ENCODE measurements at places on chromosomes 11 and 22.
A peak's percentile ranks its signal among the peaks of the same experiment; 100 is the strongest.

GRCh38 chr11:75155570-75156422 is 4.9 kb downstream of the SLCO2B1 start:
- DNase-seq = no peak

GRCh38 chr22:18000441-18001039 is 23.8 kb downstream of the MICAL3 start:
- DNase-seq = no peak

DNA sequence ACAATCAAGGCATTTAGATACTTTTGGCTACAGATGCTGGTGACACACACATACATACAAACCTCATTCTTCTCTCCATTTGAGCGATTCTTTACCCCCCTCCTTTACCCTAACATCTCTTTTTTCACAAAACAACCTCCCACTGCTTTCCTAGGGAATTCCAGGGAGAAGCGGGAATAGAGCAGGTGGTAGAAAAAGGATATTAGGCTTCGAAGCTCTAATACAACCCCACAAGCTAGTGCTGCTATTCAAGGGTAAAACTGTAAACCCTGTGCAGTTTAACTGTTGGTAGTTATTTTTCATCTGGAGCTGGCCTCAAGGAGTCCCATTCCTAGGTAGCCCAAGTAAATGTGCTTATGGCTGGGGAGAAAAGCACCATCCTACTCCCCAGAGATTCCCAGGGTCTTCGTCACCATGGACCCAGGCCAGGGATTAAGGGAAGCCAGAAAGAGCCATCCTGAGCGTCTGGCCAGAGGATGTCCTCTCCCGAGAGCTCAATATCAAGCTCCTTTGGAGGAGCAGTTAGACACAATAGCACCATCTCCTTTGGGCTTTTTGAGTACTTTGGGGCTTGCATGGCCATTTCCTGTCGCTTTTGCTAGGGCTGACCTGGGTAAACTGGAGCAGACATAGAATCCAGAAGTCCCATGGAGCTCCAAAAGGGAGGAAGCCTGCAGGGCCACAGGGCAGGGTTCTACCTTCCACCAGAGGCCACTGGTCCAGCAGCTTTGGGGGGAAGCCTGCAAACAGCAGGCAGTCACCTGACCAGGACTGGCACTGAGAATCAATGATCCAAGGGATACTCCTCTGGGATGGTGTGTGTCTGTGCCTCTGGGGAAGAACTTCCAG is 3.1 kb downstream of the MAML2 start:
- DNase-seq = peak; percentile 26

DNA sequence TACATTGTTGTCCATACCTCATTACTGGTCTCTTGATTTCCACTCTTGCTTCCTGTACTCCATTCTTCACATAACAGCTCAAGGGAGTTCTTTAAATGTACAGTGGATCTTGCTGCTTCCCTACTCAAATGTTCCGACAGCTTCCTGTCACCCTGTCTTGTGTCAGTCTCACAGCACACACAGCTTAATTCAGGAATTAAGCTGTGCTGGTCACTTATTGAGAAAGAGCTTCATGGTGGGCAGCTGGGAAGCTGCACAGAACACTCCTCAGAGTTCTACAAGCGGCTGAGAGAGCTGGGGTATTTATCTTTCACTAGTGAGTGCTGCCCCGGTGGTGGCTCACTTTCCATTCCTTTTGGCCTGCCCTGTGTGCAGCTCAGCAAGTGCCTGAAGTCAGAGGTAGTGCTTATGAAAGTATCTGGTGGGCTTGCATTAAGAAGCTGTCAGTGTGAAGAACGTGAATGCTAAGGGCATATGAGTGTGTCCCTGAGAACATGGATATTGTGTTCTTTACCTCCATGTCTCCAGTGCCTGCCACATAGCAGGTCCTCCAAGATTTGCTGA is 48.7 kb downstream of the KCNQ1OT1 start:
- no peak for DNase-seq

- DNase-seq = no peak
Observed at GRCh38 chr11:9069256-9069655, 22.1 kb downstream of the SCUBE2 start.

GRCh38 chr22:40224702-40225101 is 47.0 kb downstream of the TNRC6B start:
- DNase-seq = no peak

DNA sequence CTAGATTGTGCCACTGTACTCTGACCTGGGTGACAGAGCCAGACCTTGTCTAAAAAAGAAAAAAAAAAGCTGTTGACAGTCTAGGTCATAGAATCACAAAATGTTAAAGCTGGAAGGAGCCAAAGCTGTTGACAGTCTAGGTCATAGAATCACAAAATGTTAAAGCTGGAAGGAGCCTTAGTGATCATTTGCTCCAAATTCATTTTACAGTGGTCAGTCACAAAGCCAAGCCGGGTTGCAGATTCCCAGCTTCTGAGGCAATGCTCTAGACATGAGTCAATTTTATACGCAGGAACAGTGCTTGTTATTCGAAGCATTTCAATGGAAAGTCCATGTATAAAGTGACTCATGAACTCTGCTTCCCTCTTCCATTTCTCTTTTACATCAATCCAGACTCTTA is 47.4 kb downstream of the SYT13 start:
- DNase-seq = no peak

DNA sequence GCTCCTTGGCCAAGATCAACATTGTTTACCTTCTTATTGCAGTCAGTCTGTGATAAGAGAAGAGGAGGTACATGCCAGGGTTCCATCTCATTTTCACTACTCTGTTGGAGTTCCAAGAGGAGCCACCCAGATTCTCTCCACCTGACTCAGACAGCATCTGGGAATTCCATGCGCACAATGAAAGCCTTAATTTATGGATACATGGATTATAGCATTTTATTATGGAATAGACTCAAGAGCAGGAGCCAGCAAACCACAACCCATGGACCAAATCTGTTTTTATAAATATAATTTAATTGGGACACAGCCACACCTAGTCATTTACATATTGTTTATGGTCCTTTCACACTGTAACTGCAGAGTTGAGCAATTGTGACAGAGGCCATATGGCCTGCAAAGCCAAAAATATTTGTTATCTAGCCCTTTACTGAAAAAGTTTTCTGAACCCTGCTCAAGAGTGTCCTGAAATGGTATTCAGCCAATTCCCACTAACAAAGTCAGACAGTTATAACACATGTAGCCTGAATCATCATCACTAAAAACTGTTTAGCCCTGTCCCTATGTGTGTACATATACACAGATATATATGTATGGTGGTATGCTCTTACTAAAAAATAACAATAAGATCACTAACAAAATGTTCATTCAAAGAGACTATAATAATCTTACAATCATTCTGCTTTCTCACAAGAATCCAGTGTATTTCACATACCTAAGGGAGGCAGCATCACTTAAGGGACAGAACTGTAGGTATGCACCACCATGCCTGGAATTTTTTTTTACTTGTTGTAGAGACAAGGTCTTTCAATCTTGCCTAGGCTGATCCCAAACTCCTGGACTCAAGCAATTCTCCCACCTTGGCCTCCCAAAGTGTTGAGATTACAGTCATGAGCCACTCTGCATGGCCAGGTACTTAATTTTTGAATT is 104.5 kb upstream of the TEAD1 start:
- DNase-seq = no peak

- DNase-seq = peak; percentile 86
Observed at GRCh38 chr22:31084811-31085492, 3.8 kb downstream of the SMTN start.

- no peak for DNase-seq
Observed at GRCh38 chr11:74072721-74073120, 63.8 kb upstream of the UCP3 start.

GRCh38 chr22:37063431-37064420 is 12.2 kb downstream of the KCTD17 start:
- no peak for DNase-seq

DNA sequence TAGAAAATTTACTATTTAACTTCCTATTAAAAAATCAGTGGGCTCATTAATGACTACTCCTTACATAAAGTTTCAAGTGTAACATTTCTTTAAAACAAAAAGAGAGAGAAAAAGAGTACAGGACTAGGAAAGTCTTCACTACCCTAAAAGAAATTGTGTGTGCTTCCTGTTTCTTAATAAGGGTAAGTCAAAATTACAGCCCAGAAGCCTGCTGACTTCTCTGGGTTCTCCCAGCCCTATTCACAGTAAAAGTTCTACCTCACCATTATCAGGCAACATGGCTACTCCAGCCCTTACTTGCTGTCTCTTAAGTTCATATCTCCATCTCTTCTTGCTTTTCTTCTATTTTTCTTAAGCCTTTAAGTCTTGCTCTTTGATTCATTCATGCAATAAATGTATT is 20.3 kb upstream of the ZC3H12C start:
- DNase-seq = no peak

GRCh38 chr11:128709402-128709801 is 15.5 kb downstream of the FLI1 start:
- DNase-seq = no peak

All from putamen (tissue), 1 donor.